ENCODE measurements at places on chromosomes 5 and 9. TPM values are rescaled to one million over a fixed set of nuclear protein-coding genes. Genes with fewer than 3 reads are reported as not detected.

GRCh38 chr9:124517600-124517999, 10.4 kb upstream of the NR5A1 start:
- H3K27ac ChIP-seq: no peak overlapping the region
- DNase-seq: no peak
- no peaks in the 10 kb centered on the region for H3K27me3 ChIP-seq
- H3K36me3 ChIP-seq: no peaks in the 10 kb centered on the region
- H3K4me3 ChIP-seq: no peak overlapping the region
- H3K4me1 ChIP-seq: no peaks in the 10 kb centered on the region

GRCh38 chr5:37774912-37775483, 64.8 kb downstream of the GDNF start:
- H3K27me3 ChIP-seq: peaks cover 3% of the 10 kb centered on the region
- H3K36me3 ChIP-seq: peaks cover 3% of the 10 kb centered on the region
- DNase-seq: no peak
- H3K27ac ChIP-seq: no peak overlapping the region
- H3K4me1 ChIP-seq: no peaks in the 10 kb centered on the region
- H3K4me3 ChIP-seq: no peak overlapping the region

DNA sequence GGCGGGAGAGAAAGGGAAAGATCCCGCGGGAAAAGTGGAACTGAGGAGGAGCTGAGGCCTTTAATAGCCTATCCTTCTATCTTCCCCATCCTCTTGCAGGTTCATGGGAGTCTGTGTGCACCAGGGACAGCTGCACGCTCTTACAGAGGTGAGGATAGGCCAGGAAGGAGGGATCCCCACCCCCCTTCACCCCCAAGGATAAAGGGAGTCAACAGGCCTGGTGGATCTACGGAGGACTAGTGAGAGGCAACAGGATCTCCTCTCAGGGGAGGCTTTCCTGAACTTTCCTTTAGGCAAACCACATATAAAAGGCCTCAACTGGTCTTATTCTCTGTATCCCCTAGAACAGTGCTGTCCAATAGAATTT, 1.1 kb downstream of the TESK1 start:
- peaks cover 16% of the 10 kb centered on the region for H3K36me3 ChIP-seq
- peaks cover 27% of the 10 kb centered on the region for H3K4me1 ChIP-seq
- no peaks in the 10 kb centered on the region for H3K27me3 ChIP-seq
- DNase-seq: no peak
- peak overlapping the region; percentile 79 for H3K4me3 ChIP-seq

Gene MAPKAP1
- 91.8 TPM for total RNA-seq

- H3K4me1 ChIP-seq: no peaks in the 10 kb centered on the region
- H3K4me3 ChIP-seq: no peak overlapping the region
- no peak for DNase-seq
Observed at GRCh38 chr5:164361986-164362385, 856.6 kb downstream of the MAT2B start.

DNA sequence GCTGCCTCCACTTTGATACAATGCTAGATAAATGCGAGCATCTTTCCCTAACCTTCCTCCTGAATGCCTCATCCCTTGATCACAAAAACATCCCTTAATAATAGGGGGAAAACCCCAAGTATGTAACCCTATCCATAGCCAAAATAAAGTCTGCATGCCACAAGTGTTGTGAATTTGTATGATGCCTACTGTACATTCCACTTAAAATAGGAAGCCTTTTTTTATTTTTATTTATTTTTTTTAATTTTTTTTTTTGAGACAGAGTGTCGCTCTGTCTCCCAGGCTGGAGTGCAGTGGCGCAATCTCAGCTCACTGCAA, 207.0 kb downstream of the AOPEP start:
- no peaks in the 10 kb centered on the region for H3K36me3 ChIP-seq
- DNase-seq: no peak
- H3K4me3 ChIP-seq: no peak overlapping the region
- no peak overlapping the region for H3K27ac ChIP-seq

GRCh38 chr5:96978812-96979449, 43.1 kb downstream of the LNPEP start:
- H3K4me1 ChIP-seq: peaks cover 50% of the 10 kb centered on the region
- no peak for DNase-seq
- H3K27ac ChIP-seq: no peak overlapping the region

DNA sequence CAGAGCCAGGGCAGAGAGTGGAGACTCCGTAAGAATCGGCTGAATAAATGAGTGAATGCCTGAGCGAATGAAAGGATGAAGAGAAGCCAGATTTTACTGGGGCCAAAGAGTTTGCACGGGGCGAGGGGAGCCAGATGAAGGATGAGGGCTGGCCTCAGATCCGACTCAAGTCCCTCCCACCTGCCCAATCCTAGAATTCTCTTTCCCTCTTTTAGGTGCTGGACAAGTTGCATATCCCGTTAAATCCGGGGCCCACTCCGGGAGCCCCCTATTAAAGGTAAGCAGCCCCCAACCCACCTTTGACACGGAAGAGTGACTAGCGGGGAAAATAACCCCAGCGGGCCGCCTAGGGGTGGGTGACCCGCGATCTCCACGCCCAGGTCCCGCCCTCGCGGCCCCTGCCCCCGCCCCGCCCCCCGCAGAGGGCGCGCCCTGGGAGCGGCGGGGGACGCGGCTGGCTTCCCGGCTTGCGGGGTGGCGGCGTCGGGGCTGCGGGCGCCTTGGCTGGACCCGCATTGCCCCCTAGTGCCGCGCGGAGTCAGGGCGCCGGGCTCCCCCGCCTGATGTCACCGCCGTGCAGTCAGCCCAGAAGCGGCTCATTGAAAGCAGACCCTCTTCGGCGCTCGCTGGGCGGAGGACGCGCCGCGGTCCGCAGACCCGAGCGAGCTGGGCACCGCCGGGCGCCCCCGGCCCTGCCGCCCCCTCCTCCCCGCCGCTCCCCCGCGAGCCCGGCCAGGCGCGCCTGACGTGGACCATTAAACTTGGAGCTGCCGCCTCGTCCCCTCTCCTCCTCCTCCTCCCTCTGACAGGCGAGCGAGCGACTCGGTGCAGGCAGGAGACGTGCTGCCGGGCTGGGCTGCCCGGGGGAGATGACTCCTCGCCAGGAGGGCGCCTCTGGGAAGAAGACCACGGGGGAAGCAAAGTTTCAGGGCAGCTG, at the start of gene ADRA1B:
TSS of gene ADRA1B (plus strand) at position 579 of the 937 bp plus-strand sequence. CDS start 424 bp downstream, outside the sequence.
- peaks cover 10% of the 10 kb centered on the region for H3K4me1 ChIP-seq
- no peaks in the 10 kb centered on the region for H3K36me3 ChIP-seq
- DNase-seq: peak; percentile 73
- H3K27me3 ChIP-seq: peaks cover 63% of the 10 kb centered on the region
- H3K4me3 ChIP-seq: peak within 1 kb of the TSS; percentile 33
- no peak within 1 kb of the TSS for H3K27ac ChIP-seq

DNA sequence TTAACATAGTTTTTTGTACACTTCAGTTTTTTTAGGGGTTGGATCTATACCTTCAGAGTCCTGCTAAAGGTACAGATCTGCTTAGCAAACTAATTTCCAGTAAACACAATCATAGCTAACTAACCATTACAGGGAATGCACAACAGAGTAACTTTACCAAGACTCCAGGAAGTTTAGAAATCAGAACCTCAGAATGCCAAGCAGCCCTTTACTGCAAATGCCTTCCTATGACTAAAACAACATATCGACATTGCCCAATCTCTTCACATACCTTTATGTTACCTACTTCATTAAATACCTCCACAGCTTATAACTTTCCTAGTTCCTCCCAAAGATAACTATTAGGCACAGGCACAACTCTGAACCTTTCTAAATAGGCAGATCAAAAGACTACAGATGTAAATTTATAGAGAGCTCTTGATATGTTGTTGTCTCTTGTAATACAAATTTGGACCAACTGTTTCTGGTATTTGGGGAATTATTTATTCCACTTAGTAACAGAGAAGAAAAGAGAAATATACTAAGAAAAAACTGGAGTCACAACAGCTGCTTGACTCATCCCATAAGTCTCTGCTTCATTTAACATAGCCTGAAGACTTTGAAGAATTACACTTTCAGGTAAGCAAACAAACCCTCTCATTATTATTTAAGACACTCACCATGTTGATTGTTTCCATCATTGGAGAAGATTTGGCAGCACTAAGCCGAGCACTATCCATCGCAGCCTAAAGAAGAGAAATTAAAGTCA, 46.0 kb upstream of the OR2K2 start:
- no peaks in the 10 kb centered on the region for H3K27me3 ChIP-seq
- peaks cover 39% of the 10 kb centered on the region for H3K36me3 ChIP-seq
- no peaks in the 10 kb centered on the region for H3K4me1 ChIP-seq
- no peak overlapping the region for H3K27ac ChIP-seq
- no peak for DNase-seq

GRCh38 chr9:99998266-99998665, 91.8 kb downstream of the STX17 start:
- no peak overlapping the region for H3K27ac ChIP-seq
- DNase-seq: no peak
- no peaks in the 10 kb centered on the region for H3K27me3 ChIP-seq
- H3K4me1 ChIP-seq: no peaks in the 10 kb centered on the region

DNA sequence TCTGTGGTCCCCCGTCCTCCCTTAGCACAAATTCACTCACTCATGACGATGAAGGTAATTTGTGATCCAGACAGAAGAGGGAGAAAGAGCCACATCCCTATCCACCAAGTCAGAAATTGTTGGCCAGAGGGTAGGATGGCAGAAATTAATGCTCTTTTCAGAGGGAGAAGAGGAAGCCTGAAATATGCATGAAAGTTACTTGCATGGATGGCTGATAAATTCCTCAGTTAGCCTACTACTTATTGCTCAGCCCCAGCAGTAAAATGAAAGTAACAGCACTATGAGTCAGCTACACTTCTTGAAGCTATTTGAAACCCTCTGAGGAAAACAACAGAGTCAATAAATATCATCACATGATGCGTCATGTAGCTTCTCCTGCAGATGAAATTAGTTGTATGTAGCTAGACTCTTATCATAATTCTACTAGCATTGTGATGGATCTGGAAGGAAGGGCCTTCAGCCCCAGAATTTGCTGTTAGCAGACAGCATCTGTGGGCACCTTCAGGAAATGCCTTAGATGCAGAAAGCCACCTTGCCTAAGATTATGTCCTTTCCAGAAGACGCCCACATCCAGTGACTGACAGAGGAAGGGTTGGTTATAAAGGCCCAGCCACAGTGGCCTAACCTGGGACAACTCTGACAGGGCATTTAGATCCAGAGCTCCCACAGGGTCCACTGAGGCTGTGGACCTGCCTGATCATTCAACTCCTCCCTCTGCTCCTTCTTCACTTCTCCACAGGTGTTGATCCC, 81.2 kb upstream of the CCDC112 start:
- H3K27me3 ChIP-seq: peaks cover 4% of the 10 kb centered on the region
- H3K4me3 ChIP-seq: no peak overlapping the region
- DNase-seq: no peak
- no peaks in the 10 kb centered on the region for H3K36me3 ChIP-seq

GRCh38 chr5:154302161-154302560, 111.6 kb downstream of the GALNT10 start:
- no peaks in the 10 kb centered on the region for H3K27me3 ChIP-seq
- DNase-seq: no peak
- peaks cover 54% of the 10 kb centered on the region for H3K36me3 ChIP-seq
- H3K27ac ChIP-seq: no peak overlapping the region

Gene IFNA13
- total RNA-seq: not detected

Gene HTR1A
- not detected for total RNA-seq

DNA sequence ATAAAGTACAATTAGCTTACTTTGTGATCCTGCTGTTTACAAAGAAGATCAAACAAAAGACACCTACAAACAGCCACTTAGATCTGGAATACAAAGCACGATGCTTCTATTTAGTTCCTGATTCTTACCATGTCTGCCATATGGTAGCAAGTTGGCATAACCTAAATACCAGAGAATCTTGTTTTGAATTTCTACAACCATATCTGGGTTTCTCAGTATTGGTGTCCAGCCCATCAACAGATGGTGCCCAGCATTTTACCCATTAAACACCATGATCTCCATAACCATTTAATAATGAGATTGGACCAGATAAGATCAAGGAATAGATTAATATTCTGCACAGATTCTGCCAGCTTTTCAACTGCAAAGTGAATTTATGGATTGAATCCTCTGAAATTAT, 29.8 kb downstream of the SLC24A2 start:
- no peaks in the 10 kb centered on the region for H3K36me3 ChIP-seq
- DNase-seq: no peak
- no peak overlapping the region for H3K4me3 ChIP-seq

DNA sequence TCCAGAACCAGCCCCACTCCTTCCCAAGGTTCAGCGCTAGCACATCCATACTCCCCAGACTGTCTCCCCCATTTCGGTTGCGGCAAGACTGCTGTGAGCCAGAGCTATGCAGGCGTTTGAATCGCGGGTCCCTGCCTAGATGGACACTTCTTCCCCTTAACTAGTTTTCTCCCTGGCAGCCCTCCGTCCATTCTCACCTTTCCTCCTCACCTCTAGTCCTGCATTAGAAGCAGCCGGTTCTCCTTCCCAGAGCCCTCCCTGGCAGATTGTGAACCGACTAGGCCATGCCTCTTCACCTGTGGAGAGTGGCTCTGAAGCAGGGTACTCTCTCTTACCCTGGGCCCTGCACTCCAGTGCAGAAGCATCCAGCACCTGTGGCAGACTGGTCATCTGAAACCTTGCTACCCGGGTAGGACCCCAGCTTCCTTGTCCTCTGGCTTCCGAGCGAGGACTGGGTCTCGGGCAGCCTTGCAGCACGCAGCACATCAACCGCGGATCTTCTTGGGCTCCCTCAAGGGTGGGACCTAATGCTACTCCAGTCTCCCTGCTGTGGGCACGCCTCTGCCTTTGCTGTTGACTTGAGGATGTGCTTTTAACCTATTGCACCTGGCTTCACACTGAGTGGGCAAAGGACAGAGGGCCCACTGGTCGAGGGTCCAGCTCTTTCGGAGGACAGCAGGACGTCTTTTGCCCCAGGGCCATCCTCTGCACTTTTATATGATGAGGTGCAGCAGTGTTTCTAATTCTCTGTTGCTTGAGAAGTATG, 183.6 kb downstream of the AOPEP start:
- no peak overlapping the region for H3K27ac ChIP-seq
- DNase-seq: no peak
- no peak overlapping the region for H3K4me3 ChIP-seq
- no peaks in the 10 kb centered on the region for H3K27me3 ChIP-seq
- H3K4me1 ChIP-seq: peaks cover 12% of the 10 kb centered on the region

Gene SPAG8
- 1.0 TPM for total RNA-seq

- no peaks in the 10 kb centered on the region for H3K27me3 ChIP-seq
- H3K4me3 ChIP-seq: no peak overlapping the region
- no peak for DNase-seq
- H3K36me3 ChIP-seq: no peaks in the 10 kb centered on the region
Observed at GRCh38 chr9:89753472-89754055, 148.8 kb downstream of the GADD45G start.

DNA sequence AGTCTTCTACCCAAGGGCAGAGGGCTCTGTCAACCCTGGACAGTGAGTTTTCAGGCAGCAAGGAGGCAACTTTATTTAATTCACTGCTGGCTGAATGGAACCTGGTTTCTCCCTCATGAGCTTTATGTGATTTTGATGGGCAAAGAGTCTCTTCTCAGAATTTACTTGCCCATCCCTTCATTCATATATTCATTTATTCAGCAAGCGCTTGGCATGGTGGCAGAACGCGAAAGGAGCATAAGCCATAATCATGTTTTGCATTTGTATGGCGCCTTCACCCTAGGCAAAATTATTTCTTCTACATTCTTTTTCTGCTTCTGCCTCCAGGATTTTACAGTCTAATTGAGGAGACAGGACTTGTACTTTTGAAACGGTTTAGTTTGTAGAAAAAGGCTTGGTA, 8.0 kb downstream of the DELE1 start:
- H3K4me1 ChIP-seq: peaks cover 7% of the 10 kb centered on the region
- H3K4me3 ChIP-seq: no peak overlapping the region
- no peaks in the 10 kb centered on the region for H3K27me3 ChIP-seq
- peaks cover 22% of the 10 kb centered on the region for H3K36me3 ChIP-seq
- DNase-seq: no peak

Gene LCN9
- not detected for total RNA-seq

Gene TAF11L5
- not detected for total RNA-seq

Gene SLC24A2
- total RNA-seq: not detected

Gene CARTPT
- not detected for total RNA-seq

Measured in activated naive CD8-positive, alpha-beta T cell treated with anti-CD3 and anti-CD28 coated beads for 36 hours (primary cell).